ENCODE measurements at places on chromosomes 5 and 9. TPM values are rescaled to one million over a fixed set of nuclear protein-coding genes. Genes with fewer than 3 reads are reported as not detected.

DNA sequence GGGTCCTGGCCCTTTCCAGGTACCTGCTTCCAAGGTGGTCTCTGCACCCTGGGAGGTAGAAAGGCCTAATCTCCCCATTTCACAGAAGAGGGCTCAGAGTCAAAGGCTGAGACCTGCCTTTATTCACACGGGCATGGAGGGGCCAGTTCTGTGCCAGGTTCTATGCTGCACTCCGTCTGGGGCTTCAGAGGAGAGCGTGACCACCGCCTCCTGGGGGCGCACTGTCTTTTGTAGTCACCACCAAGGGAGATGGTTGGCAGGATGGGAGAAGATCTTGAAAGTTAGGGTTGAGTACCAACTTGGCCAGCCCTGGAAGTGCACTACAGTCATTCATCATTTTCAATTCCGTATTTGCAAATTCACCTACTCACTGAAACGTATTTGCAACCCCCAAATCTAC lies 23.7 kb upstream of the PRDM12 start:
- no peak for DNase-seq

DNA sequence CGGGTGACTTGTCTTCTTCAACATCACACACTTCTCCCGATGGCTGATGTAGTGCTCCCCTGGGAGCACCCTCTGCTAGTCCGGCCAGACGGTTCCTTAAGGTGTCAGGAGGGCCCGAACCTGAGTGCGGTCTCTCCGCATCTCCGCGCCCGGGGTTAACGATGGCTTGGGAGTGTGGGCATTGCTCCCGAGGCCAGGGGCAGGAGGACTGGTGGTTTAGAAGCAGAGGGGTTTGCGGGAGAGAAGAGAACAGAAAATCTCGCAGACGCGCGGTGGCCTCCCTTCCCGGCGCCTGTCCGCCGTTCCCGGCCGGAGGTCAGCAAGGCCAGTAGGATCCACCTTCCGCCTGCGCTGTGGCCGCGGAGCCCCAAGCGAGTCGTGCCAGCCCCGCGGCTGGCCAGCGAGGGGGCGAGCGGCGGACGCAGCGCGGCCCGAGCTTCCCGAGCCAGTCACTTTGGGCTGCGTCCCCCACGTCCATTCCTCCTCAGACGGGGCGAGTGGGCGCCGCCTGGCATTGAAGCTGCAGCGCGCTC lies 700 bp downstream of the CDO1 start:
- no peak for DNase-seq

DNA sequence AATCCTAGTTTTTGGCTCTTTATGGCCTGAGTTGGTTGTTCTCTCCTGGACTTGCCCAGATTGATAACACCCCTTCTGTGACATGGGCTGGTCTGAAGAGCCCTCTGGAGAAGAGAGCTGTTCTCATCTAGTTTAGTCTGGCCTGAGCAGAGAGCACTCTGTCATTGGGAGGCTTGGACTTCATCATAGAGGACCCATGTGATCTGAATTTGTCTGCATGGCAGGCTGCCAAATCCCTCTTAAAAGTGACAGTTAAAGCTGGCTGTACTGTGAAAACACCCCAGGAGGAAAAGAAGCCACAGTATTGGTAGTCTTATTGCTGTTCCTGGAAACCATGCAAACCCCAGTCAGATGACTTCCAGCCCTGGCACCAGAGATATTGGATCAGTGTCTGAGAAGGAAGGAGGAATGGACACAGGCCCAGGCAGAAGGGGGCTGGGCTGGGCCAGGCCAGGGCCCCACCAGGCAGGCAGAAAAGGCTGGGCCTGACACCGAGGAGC lies 3.7 kb upstream of the WDR31 start:
- peak; percentile 41 for DNase-seq

DNA sequence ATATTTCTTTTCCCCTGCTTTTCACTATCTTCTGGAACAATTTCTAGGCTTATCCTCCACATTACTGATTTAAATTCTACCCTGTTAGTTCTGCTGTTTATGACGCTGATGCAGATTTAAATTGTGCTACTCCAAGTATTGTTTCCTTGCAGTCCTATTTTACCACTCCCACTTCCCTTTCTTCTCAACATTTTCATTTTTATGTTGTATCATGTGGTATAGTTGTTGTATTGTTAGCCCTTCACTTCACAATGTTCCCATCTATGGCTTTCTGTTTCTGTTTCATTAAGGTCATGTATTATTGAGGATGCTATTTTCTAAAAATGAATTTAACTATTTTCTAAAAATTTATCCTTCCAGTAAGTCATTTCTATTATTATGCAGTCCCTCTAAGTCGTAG lies 254.4 kb downstream of the NDUFS4 start:
- DNase-seq, result no peak

GRCh38 chr5:66652818-66653217 lies 56.6 kb downstream of the MAST4 start:
- no peak for DNase-seq

DNA sequence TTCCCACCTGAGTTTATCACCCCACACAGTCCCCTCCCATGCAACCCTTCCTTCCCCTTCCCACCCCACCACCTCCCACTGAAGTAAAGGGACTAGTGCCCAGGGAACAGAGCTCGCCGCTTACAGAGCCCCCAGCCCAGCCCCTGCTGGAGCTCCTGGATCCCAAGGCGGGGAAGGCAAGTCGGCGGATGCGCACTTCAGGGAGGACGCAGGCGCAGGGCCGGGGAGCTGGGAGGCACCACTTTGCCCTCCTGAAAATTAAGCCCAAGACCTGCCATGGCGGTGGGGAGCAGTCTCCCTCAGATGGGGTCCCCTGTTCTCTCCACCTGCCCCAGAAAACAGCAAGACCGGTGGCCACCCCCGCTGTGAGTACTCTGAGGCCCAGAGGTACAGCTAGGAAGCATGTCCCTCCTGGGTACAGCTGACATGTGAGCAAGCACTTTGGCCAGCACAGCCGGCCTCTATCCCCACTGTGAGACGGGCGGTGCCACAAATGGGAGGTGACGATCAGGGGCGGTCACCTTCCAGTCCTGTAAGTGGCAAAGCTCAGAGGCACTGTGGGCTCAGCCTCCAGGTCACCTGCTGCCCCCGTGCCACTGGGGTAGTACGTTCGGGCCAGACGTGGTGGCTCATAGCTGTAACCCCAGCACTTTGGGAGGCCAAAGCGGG lies 45.9 kb downstream of the COL23A1 start:
- no peak for DNase-seq

GRCh38 chr9:5586391-5586802 lies 42.5 kb upstream of the RIC1 start:
- DNase-seq, result no peak

GRCh38 chr5:59790776-59791475 lies 102.6 kb downstream of the PDE4D start:
- DNase-seq, result no peak

- DNase-seq, result no peak
Observed at GRCh38 chr9:119689879-119690278, 320.6 kb upstream of the BRINP1 start.

DNA sequence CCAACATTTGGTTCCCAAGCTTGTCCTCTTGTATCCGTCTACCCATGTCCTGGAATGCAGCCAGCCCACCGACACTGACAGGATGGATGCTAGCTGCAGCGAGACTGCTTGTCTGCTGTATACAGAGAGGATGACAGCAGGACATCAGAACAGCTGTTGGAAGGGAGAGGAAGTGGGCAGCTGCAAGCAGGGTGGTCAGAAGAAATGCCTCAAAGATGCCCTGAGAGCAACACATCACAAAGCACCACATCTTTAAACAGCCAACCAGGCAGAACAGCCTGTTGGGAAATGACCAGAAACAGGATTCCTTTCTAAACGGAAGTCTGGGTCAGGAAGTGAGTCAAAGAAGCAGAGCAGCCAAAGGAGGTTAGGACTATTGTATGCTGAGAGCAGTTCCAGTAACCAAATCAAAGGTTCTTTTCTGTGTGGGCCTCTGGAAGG lies 219.1 kb downstream of the NDUFS4 start:
- no peak for DNase-seq

GRCh38 chr5:142357469-142358090 lies 32.8 kb upstream of the SPRY4 start:
- DNase-seq, result no peak

DNA sequence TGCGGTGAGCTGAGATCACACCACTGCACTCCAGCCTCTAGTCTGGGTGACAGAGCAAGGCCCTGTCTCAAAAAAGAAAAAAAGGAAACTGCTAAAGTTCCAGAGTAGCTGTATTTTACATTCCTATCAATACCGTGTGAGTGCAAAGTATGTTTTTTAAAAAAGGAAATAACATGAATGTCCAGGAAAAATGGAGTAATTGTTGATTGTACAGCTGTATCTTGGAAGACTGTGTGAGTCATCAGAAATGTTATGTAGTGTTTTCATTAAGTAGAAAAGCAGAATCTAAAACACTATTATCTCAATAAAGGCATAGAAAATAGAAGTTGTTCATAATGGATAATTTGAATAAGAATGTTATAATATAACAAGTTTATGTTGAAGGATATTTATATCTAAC lies 53.9 kb downstream of the ZCCHC7 start:
- DNase-seq, result no peak

DNA sequence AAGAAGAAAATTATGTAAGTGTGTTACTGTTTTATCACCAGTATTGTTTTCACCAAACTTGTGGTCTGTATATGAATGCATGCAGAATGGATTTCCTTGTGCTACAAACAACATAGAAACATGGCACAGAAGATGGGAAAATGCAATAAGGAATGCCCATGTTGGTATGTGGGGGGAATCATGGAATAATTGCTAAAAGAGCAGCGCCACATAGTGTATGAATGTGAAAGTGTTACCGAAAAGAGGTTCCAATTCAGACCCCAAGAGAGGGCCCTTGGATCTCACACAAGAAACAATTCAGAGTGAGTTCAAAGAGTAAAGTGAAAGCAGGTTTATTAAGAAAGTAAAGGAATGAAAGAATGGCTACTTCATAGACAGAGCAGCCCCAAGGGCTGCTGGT lies 26.4 kb upstream of the TYRP1 start:
- DNase-seq, result no peak

GRCh38 chr9:136019041-136019680 lies 58.0 kb upstream of the UBAC1 start:
- no peak for DNase-seq

The DCTN4 gene
- 27.0 TPM for polyA plus RNA-seq

The TLE4 gene
- polyA plus RNA-seq, result 48.6 TPM

The TAF11L10 gene
- not detected for polyA plus RNA-seq
